Cardiac muscle cell (in vitro differentiated cells and primary cell): ENCODE measurements at places on chromosomes 5 and 9. TPM values are rescaled to one million over a fixed set of nuclear protein-coding genes. Genes with fewer than 3 reads are reported as not detected.

- DNase-seq = no peak
Measured at GRCh38 chr5:141856037-141856790, 22.0 kb downstream of the PCDH1 start.

DNA sequence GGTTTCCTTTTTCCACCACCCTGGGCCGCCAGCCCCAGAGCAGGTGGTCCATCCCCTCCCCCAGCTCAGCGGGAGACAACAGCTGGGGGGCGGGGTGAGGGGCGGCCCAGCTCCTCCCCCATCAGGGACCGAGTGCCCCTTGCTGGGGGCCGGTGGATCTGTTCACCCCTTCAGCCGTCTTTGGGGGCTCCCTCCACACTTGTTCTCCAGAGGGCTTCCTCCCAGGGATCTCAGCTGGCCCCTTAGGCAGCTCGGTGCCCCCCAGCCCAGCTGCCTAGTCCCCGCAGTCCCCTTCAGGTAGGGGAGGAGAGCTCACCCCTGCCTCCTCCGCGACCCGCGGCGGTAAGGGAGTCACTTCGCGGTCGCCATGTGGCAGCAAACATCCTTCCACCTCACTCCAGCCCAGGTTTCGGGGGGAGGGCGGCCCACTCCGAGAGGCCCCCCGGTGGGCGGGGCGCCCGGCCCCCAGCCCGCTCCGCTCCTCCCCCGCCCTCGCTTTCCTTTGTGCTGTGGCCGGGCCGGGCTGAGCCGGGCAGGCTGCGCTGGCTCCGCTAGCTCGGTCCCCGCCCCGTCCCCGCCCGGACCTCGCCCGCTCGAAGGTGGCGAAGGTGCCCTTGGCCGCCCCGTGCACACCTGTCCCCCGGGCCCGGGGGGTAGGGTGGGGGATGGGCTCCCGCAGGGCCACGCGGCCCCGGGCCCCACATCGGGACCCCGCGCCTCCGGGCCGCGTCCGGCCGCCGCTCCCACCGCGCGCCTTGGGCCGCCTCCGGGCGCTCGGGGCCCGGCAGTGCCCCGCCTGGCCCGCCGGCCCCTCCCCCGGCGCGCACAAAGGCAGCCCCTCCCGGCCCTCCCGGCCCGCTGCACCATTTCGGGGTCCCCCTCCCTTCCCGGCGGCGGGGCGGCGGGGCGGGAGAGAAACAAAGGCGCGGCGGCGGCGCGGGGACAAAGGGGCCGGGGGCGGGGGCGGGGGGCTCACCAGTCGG, 683 bp downstream of the DBN1 start:
- no peak for DNase-seq

DNA sequence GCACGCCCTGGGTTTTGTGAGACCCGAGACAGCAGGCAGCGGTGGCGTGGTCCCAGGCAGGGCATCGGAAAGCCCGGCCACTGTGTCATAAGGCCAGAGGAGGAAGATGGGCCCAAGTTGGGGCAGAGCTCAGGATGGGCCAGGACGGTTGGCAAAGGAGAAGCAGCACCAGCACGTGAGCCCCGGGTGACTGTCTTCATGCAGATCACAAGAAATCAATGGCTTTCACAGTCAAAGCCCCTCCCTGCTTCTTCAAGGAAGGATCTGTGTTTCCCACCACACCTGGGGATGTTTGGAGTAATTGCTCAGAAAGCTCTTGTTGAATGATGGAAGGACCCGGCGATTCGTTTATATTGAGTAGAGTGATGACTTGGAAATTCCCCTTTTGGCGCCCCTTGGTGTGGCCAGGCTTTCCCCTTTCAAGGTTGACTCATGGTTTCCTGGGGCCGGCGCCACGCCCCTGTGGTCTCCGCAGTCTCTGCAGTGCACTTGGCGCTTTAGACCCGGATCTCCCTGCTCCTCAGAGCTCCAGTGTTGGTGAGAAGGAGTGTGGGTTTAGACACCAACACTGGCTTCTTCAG, 52.1 kb downstream of the IL31RA start:
- DNase-seq = no peak

GRCh38 chr9:68546596-68547390, 6.1 kb upstream of the TMEM252 start:
- no peak for DNase-seq

DNA sequence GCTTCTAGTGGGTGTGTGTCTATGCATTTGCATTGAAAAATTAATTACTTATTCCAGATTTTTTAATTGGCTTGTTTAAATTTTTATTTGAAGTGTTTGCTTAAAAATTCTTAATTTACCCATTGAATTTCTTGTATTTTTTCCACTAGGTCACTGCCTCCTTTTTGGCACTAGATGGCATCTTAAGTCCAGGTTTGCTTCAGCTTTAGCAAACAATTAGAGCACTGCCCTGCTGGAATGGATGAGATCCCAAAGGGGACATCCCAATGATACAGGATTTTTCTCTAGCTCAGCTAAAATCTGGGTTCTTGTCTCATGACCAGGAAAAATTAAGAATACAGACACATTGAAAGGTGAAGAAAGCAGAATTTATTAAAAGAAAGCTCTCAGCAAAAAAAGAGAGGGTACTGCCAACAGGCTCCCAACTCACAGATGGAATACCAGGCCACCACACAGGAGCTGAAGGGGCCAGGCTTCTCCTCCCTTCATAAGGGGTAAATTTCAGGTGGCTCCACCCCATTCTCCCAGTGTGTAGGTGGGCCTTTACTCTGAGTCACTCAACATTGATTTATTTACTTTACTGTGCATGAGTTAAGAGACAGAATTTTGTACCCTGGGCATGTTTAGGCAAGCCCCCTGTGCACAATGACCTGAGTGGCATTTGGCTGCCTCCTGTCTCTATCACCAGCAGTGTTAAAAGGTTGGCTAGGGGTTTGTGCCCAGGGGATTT, 532.4 kb downstream of the ANXA1 start:
- peak; percentile 40 for DNase-seq

GRCh38 chr5:110769000-110769681, 30.3 kb downstream of the SLC25A46 start:
- no peak for DNase-seq

DNA sequence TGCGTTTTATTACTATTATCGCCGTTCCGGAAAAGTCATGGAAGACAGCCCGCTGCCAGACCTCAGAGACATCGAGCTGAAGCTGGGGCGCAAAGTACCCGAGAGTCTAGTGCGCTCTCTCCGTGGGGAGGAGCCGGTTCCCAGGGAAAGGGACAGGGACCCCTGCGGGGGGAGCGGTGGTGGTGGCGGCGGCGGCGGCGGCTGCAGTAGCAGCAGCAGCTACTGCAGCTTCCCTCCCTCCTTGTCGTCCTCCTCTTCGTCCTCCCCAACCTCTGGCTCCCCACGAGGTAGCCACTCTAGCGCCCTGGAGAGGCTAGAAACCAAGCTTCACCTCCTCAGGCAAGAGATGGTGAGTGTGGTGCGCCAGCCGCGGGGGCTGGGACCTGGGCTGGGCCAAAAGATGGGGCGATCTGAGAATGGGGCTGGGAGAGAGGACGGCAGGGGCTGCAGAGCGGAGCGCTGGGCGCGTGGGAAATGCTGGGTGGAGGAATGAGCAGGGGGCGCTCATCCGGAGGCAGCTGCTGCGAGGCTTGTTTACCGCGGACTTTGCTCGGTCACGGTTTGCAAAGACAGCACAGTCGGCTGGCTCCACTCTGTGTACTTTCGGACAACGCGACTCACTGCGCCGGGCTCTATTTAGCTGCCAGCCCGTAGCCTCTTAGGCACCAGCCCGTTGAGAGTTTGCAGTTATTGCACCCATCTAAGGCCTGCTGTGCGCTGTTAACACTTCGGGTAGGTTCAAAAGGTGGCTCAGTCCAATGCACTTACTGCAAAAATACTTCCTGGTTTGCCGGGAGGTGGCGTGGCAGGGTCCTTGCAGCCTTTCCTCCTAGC, 1.1 kb downstream of the LURAP1L start:
- peak; percentile 76 for DNase-seq

GRCh38 chr5:60540856-60541805, 158.8 kb downstream of the DEPDC1B start:
- no peak for DNase-seq

CER1 gene
- total RNA-seq = 1.3 and 1.8 TPM in 2 replicates

- DNase-seq = peak; percentile 74
Measured at GRCh38 chr5:5492087-5492933, 69.8 kb downstream of the ICE1 start.

RNF208 gene
- total RNA-seq = 19.3 and 23.1 TPM in 2 replicates

KIF24 gene
- total RNA-seq = 2.7 and 5.8 TPM in 2 replicates

DNA sequence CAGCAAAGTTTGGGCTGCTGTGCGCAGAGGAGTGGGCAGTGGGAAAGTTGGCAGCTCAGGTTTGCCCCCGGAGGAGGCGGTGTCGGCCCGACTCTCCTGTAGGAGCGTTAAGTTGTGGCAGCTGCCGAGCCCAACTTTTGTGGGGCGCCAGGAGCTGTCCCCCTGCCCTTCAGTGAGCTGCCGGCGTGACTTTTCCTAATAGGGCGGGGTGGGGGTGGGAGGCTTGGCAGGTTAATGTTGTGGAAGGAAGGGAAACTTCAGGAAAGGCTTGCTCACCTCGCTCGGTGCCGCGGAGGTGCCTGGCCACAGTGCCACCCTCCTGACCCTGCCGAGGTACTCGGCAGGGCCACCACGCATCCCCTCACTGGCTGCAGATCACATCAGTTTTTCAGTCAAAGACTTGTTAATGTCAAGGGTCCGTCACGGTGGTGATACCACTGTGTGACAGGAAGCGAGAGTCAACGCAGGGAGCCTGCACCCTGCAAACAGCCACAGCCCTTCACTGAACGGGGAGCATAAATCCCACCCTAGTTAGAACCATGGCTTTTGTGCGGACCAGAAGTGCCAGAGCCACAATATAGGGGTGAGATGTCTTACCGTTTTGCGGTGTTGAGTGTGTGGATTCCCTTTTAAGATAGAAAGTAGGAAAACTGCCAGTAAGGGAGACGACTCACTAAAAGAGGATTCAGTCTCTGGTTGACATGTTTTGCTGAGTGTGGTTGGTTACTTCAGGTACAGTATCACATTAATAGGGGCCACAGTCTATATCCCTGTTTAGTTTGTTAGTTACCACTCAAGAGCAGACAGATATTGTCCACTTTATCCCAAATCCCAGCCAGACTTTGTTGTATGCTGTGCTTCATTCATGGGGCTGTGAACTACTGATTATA, 796 bp downstream of the LNPEP start:
- DNase-seq = no peak

- no peak for DNase-seq
Measured at GRCh38 chr5:169811023-169811422, 169.3 kb downstream of the INSYN2B start.
